ENCODE measurements at places on chromosomes 3 and 15.

- DNase-seq = no peak
Measured at GRCh38 chr3:156253150-156253549, 132.8 kb downstream of the KCNAB1 start.

DNA sequence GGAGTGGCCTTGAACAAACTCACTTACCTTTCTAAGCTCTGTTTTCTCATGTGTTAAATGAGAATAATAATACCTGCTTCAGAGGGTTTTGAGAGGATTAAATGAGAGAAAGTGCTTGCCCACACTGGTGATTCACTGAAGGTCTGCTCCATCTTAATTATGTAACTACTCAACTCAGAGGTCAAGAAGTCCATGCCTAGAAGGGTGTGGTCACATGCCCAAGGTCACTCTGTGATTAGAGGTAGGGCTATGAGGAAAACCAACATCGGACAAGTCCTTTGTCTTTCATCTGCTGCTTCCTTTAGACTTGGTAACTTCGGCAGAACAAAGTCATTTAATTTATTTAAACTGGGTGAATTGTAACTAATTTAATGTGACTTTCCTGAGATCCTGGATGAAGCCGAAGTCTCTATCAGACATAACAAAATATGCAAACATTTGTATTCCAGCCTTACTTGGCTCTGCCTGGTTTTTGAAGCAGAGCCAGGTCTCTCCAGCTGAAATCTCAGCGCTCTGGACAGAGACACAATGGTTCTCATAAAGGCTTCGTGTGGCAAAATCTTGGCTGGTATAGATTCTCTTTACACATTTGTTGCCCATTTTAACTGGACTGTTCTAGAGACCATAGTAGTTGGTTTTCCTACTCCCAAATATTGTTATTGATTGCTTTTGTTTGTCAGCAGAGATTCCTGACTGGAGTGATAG is 3.0 kb downstream of the CHRNA7 start:
- no peak for DNase-seq

GRCh38 chr3:52461874-52462273 is 6.5 kb downstream of the NISCH start:
- no peak for DNase-seq

GRCh38 chr3:159922861-159923312 is 65.7 kb upstream of the IL12A start:
- no peak for DNase-seq

GRCh38 chr3:132822266-132822665 is 100.1 kb upstream of the NPHP3 start:
- no peak for DNase-seq

DNA sequence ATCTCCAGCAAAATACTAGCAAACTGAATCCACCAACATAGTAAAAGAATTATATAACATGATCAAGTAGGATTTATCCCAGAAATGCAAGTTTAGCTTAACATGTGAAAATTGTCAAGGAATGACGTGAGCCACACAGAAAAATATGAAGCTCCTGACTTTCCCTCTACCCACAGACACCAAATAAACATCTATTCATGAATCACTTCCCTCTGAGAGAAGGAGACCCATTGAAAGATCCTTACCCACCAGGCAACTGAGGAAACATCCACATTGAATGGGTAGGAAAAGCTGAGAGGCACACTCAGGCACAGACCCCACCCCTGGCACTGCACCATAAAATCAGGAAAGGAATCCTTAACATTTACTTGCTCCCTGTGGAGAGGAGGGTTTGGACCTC is 102.2 kb upstream of the MANF start:
- peak; percentile 81 for DNase-seq

- DNase-seq = no peak
Measured at GRCh38 chr15:95326431-95327182, 1003.9 kb upstream of the NR2F2 start.

GRCh38 chr3:135930255-135930654 is 35.3 kb upstream of the PPP2R3A start:
- DNase-seq = no peak

GRCh38 chr3:169700195-169700594 is 36.7 kb upstream of the MECOM start:
- DNase-seq = no peak

- DNase-seq = no peak
Measured at GRCh38 chr3:153350420-153350819, 188.4 kb downstream of the RAP2B start.

DNA sequence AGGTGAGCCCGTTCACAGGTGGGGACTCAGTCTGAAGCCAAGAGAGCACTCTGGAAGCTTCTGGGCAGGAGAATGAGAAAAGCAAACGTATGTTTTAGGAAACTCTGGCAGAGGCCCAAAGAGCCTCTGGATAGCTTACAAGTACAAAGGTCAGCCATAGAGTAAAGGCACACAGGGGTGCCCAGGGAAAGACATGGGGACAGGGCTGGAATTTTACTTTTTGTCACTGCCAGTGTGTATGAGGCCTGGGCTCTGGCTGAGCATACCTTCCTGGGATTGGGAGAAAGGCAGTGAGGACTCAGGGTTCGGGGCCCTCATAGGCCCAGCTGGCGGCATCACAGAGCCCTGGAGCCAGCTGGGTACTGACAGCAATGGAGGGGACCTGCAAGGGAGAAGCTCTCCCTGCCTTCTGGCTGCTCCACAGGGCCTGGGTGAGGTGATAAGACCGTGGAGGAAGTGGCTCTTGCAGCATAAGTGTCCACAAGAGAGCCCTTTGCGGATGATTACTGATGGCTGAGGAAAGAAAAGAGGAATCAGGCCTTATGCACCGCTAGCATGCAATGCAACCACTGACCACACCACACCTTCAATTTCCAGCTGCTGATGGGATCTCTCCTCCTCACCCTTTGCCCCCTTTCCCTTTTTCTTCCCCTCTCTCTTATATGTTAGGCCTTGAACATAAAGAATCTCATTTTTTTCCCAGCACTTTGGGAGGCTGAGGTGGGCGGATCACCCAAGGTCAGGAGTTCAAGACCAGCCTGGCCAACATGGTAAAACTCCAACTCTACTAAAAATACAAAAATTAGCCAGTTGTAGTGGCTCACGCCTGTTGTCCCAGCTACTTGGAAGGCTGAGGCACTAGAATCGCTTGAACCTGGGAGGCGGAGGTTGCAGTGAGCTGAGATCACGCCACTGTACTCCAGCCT is 25.1 kb upstream of the BCL2L10 start:
- DNase-seq = no peak

DNA sequence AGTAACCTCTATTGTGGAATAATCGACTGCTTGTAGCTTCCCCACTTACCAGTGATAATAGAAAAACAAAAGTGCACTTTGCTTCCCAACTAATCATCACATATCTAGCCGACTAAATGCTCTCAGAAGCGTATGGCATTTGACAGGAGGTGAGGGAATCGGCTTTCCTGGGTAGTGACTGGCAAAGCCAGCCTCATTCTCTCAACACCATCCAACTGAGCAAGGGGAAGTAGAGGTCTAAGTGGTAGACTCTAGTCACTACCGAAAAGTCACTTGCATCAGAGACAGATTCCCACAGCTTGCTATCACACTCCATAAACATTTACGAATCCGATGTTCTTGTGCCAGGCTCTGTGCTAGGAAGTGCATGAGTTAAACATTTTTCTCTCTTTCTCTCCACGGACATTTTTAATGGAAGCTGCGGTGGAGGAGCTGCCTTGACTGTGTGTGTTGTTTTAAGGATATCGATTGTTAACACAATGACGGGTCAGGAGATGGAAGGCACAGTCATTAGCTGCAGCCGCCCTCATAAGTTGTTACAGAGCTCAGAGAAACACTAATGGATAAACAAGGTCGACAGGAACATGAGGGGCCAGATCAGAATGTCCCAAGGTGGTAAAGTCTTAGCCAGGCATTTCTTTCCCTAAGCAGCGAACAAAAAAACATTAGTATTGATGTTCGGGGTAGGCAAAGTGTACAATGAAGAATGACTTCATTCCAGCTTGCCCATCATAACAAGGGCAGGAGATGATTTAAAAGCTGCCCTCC is 11.9 kb downstream of the ZNF385D start:
- DNase-seq = no peak

GRCh38 chr3:88362428-88362827 is 212.7 kb downstream of the C3orf38 start:
- DNase-seq = no peak

DNA sequence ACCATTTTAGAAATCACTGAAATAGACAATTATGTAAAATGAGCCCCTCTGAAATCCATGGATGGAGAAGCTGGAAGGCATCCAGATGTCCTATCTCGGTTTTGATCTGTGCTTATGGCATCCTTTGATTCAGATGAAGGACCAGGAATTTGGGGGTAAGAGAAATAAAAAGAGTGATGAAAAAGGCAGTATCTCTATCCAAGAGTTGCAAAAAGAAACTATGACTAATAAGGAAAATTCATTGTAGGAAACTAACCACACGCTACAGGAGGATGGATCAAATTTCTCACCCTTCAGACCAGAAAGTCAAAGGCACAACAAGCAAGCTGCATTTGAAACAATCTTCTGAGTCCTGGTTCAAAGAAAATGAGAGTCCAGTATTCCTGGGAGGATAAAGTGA is 34.8 kb downstream of the SRGAP3 start:
- DNase-seq = peak; percentile 87

DNA sequence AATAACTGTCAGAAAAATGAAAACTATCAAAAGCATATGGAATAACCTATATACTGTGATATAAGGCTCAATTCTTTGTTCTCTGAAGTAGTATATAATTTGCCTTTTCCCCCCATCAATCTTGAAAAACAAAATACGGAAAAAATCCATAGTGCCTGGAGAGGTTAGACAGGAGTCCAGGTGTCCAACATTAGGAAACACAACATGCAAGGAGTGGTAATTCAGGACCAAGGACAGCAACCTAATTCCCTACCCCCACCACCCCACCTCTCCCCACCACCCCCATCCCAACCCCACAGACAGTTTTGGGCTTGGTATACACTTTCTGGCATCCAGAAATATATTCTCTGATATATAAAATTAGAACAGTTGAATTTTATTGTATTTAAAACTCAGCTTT is 55.1 kb upstream of the SLC25A26 start:
- DNase-seq = no peak

DNA sequence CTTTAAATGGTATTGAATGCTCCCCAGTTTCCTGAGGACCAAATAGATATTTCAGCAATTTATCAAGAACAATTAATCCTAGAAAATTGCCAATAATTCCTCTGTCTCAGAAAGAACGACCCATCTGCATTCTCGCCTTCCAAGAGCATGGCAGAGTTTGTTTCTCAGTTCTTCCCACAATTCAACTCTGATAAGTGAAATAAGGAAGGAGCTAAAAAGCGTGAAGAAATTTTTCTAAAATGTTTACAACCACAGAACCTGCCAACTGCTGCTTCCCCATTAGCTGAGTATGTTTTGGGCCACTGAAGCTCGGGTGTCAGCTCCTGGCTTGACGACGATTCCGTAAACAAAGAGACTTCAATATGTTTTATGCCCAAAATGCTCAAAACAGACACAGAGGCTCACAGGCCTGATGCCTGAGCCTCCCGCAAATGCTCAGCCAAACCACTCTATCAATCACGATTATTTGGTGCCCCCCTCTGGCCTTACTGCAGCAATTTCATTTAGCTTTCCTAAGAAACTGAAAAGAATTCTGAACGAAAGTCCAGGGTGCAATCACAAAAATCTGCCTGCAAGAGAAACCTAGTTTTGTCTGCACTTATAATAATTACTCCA is 259.2 kb upstream of the CCDC54 start:
- DNase-seq = peak; percentile 31

DNA sequence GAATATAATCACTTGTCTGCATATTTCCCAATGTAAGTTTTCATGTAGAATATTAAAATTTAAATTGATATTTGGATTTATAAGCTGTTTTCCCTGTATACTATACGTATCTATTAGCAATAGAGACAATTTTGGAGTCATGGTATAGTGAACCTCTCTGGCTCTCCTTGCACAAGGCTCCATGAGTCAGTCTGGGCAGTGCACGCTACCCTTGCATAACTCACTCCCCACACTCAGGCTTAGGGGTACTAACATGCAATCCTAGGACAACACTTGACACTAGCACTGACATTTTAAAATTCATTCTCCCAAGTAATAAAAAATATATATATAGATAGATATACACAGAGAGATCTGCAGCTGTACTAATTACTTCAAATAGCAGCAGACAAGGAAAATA is 39.2 kb downstream of the SLC24A1 start:
- peak; percentile 52 for DNase-seq

GRCh38 chr15:86540840-86541467 is 461.3 kb downstream of the AGBL1 start:
- DNase-seq = peak; percentile 49

GRCh38 chr15:34799149-34800101 is 4.1 kb upstream of the ACTC1 start:
- DNase-seq = no peak

DNA sequence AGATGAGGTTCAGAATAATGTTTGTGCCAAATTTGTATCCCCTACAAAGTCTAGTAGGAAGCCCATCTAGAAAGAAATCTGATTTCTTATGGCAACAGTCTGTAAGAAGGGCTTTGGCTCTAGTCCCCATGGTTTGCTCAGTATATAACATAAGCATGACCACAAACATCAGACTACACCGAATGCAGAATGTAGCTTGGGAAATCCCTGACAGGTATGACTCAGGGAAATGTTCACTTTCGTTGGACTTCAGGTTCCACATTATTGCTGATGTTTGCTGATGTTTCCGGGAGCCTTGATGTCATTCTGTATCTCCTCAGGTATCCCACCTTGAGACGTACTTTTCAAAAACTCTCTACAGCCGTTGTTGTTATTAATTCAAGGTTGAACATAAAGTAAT is 304.4 kb upstream of the TGFBR2 start:
- DNase-seq = peak; percentile 84

DNA sequence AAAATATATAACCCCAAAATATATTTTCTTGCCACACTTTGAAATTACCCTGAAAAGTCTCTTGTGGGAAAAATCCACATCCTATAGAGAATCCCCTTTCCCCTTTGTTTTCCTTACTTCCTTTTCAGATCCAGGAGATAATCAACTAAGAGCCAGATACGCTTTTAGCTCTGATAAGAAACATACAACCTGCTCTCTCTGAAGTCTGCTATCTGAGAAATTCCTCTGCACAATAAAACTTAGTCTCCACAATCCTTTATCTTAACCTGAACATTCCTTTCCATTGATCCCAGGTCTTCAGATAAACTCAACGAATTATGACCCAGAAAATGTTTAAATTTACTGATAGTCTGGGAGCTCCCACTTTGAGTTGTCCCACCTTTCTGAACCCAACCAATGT is 233.4 kb upstream of the SETMAR start:
- DNase-seq = no peak

- peak; percentile 52 for DNase-seq
Measured at GRCh38 chr3:9411302-9411701, 13.9 kb downstream of the SETD5 start.
